ENCODE measurements at places on chromosomes 4 and X. TPM values are rescaled to one million over a fixed set of nuclear protein-coding genes. Genes with fewer than 3 reads are reported as not detected.

DNA sequence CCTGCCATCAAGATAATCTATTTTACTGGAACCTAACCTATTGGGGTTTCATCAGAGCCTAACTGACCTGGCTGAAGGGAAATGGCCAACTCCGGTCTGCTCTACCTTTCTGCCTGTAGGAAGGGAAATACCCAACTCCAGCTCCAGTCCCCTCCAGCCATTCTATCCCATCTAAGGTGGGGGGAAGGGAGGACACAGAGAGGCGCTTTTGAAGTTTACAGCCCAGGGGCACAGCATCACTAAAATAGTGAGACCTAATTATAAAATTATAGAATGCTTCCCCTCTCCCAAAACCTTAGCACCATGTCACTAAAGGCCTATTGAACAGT is 27.8 kb upstream of the ACSL4 start:
- DNase-seq: no peak

DNA sequence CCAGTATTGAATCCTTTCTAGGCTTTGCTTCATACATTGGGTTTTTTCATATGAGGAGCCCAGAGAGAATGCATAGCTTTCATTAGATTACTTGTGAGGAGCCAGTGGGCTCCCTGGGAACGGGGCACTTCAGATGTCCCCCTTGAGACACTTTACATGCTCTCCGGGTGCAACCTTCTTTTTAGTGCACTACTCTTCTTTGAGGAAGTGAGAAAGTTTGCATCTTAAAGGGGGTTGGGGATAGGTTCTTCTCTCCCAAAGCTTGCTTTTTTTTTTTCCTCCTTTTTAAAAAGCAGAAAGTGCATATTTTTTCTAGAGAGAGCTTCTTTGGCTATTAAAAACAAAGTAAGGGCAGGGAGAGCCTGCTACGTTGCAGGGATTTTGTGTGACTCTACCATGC is 4.3 kb downstream of the HADH start:
- no peak for DNase-seq

- no peak for DNase-seq
Observed at GRCh38 chr4:10495651-10496050, 38.4 kb upstream of the ZNF518B start.

DNA sequence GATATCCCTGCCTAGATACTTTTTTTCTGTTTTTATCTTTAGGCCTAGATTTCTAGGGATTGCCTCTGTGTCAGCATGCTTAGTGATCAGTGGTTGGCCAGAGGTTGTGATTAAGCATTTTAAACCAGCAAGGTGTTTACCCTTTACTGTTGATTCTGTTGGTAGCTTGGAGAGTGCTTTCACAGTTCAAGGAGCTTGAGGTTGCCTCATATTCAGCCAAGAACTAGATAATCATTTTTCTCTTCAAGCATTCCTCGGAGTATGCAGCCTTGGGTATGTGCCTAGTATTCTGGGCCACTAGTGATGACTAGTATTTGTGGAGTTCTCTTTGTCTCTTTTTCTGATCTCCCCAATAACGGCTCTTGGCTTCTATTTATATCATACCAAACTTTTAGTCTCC is 20.4 kb downstream of the APOOL start:
- DNase-seq: peak; percentile 13

DNA sequence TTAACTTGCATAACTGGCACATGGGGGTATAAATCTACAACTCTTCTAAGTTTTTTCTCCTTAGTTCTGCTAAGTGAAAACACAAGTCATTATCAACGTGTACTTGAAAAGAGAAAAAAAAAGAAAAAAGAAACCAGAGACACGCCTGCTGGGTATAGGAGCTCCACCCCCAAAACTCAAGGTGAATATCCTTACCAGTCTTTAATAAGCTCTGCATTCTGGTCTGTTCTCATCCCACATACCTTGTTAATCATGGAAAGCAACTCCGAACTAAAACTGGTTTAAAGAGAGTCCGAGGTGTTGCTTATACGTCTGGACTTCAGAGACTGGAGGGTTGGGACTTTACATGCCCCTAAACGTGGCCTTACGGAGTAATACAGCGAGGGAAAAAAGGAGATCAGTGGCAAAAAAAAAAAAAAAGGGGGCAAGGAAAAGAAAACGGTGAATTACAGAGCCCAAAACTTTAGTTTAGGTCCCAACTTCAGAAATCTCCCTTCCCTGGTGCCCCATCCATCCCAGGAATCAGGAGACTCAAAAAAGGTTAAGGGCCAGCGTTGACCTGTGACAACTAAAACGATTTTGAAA is 1.0 kb downstream of the PGRMC2 start:
- DNase-seq: peak; percentile 61

- no peak for DNase-seq
Observed at GRCh38 chr4:26609868-26610267, 26.0 kb downstream of the TBC1D19 start.

DNA sequence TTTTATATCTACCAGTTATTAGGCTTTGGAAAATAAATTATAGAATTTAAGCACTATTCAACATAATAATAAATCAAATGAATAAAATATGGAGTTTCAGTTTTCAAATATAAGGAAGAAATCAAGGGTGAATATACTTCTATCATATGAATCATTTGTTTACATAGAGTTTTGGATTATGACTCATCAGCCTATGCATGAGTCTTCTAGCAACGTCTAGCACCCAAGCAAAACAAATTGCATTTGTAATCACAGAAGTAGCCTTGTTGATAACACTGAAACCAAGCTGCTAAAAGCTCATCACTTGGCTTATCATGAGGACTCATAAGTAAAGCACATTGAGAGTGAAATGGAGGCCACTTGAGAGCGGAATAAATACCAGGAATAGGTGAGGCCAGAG is 434.6 kb downstream of the PCDH11X start:
- peak; percentile 10 for DNase-seq

GRCh38 chr4:183602557-183603027 is 56.4 kb downstream of the RWDD4 start:
- DNase-seq: peak; percentile 33

DNA sequence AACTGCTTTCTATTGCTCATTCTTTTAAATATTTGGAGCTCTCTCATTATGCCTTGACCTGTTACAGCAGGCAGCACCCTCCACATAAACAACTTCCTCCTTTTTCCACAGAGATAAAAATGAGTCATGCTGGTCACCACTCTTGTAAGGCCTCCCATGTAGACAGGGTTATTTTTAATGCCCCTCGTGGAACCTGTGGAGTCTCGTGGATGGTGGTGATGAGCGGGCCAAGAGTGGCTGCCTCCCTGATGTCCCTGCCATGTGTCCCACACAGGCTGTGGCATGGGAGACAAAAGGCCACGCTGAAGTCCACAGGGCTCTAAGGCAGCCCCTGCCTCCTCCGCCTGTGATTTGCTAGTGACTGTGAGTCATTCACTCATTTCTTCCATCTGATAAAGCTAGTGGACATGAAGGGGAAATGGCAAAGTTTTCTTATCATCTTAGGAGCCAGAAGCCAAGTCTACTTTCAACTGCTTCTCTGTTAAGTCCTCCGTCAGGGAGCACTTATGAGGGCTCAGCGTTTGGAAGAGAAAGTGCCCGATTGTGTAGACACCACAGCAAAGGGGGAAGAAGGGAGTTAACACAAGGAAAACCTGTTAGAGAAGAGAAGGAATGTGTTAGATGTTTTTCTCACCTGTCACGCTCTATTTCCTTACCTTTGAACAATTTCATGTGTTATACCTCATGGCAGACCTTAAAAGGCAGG is 121.6 kb upstream of the FAT1 start:
- DNase-seq: peak; percentile 97

- DNase-seq: no peak
Observed at GRCh38 chr4:140198942-140199341, 45.0 kb upstream of the MAML3 start.

- no peak for DNase-seq
Observed at GRCh38 chrX:153539979-153540358, 22.5 kb downstream of the ATP2B3 start.

DNA sequence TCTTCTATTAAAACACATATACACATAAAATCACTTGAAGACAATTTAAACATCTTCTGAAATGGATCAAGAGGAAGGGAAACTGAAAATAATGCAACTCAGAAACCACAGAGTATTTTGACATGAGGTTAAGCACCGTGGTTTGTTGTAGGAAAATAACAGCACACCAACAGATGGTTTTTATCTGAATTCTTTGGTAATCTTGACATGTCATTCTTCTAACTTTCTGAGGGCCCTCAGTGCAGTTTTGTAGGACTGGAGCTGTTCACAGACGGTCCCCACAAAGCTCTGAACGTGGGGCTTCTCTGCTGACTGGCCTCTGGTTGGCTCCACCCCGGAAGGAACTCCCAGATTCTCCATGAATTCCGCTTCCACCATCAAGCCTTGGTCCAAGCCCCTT is 16.0 kb upstream of the TLR8 start:
- DNase-seq: no peak

DNA sequence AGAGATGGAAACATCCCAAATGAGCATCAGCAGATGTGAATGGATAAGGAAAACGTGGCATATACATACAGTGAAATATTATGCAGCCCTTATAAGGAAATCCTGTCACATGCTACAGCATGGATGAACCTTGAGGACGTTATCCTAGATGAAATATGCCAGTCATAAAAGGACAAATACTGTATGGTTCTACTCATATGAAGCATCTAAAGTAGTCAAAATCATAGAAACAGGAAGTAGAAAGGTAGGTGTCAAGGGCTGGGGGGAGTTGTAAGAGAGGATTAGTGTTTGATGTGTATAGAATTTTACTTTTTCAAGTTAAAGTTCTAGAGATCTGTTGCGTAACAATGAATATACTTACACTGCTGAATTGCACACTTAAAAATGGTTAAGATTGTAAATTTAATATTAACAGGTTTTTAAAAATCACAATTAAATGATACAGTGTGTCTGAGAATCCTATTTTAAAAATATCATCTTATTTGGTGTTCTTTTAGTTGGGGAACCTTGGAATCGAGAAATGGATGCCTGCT is 58.5 kb downstream of the KDM6A start:
- no peak for DNase-seq

DNA sequence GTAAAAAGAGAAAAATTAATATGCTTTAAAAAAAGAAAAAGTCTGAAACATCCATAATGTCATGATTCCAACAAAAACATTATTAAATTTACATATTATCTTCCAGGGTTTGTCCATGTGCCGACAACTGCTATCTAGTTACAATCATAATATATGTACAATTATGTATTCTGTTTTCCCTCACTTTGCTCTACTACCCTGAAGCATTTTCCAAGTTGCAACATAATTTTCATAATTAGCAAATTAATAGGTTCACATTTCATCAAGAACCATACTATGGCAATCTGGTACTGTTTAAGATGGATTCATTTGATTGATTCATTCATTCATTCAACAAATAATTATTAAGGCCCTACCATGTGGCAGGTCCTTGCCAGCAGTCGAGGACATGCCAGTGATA is 128.9 kb upstream of the LEF1 start:
- no peak for DNase-seq

- DNase-seq: peak; percentile 26
Observed at GRCh38 chrX:14964500-14964899, 91.3 kb downstream of the MOSPD2 start.

- peak; percentile 13 for DNase-seq
Observed at GRCh38 chr4:242121-242848, 63.0 kb downstream of the ZNF732 start.

DNA sequence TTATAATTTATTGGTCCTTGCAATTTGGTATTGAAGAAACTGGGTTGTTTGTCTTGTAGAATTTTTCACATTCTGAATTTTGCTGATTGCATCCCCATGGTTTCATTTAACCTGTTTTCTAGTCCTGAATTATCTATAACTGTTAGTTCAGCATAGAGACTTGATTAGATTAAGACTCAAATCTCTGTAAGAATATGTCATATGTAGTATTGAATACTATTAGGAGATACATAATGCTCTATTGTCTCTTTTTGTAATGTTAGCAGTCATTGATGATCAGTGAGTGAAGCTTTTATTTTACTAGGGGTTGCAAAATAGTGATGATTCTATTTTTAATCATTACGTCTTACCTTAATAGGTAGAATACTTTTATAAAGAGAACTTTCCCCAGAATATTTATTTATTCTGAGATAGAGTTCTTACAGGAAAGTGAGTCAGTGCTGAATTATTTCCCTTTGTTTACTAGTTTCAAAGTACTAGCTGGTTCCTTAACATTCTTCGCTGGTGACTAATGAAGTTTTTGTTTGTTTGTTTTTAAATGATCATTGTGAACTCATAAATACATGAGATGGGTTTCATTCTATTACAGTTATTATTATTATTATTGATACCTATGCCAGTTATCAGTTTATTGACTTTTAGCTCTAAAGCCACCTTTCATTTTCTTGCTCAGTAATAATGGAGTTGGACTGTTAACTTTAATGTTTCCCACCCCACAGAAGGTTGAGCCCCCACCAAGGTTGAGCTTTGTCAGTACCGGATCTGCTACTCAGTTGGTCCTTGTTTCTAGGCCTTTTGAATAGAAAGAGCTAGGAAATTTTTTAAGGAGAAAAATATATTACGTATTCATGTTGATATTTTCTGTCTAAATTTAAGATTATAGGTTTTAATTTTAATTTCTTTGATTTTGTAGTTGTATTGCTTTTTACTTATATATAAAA is 102.3 kb downstream of the LARP1B start:
- DNase-seq: peak; percentile 87

- DNase-seq: no peak
Observed at GRCh38 chr4:79015411-79015810, 76.2 kb upstream of the PAQR3 start.

GRCh38 chrX:65596270-65597034 is 61.9 kb upstream of the LAS1L start:
- DNase-seq: peak; percentile 49

GRCh38 chr4:83751336-83751949 is 215.5 kb downstream of the GPAT3 start:
- no peak for DNase-seq

DNA sequence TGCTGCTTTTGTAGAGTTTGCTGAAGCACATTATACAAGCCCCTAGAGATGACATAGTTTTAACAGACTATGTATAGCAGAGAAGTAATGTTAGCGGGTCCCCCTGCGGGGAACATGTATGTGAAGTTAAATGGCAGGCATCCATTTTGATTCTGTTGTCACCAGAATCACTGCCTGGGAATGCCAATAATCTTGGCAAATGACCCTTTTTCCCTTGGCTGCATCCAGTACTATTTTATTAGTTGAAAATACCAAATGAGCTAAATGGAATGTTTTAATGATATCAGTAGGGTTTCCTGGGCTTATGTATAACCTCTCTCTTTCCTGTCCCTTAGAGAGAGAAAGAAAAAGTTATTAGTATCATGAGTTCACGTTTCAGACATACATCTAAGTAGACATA is 93.6 kb downstream of the LIMCH1 start:
- no peak for DNase-seq

The MAGEB10 gene
- polyA plus RNA-seq: not detected

The MAGEA10 gene
- polyA plus RNA-seq: not detected

The SUPT20HL1 gene
- not detected for polyA plus RNA-seq

The GLRB gene
- polyA plus RNA-seq: 3.2 TPM

The REPS2 gene
- 0.01 TPM for polyA plus RNA-seq

The NUDT10 gene
- 0.91 TPM for polyA plus RNA-seq

The NAP1L2 gene
- polyA plus RNA-seq: 0.03 TPM

The AFP gene
- 0.52 TPM for polyA plus RNA-seq

The RPS6KA6 gene
- 2.6 TPM for polyA plus RNA-seq

Measured in IMR-90 (cell line).